ENCODE measurements at places on chromosomes 4 and X.

- no peak for DNase-seq
Observed at GRCh38 chrX:45198301-45198700, 2.4 kb downstream of the DIPK2B start.

DNA sequence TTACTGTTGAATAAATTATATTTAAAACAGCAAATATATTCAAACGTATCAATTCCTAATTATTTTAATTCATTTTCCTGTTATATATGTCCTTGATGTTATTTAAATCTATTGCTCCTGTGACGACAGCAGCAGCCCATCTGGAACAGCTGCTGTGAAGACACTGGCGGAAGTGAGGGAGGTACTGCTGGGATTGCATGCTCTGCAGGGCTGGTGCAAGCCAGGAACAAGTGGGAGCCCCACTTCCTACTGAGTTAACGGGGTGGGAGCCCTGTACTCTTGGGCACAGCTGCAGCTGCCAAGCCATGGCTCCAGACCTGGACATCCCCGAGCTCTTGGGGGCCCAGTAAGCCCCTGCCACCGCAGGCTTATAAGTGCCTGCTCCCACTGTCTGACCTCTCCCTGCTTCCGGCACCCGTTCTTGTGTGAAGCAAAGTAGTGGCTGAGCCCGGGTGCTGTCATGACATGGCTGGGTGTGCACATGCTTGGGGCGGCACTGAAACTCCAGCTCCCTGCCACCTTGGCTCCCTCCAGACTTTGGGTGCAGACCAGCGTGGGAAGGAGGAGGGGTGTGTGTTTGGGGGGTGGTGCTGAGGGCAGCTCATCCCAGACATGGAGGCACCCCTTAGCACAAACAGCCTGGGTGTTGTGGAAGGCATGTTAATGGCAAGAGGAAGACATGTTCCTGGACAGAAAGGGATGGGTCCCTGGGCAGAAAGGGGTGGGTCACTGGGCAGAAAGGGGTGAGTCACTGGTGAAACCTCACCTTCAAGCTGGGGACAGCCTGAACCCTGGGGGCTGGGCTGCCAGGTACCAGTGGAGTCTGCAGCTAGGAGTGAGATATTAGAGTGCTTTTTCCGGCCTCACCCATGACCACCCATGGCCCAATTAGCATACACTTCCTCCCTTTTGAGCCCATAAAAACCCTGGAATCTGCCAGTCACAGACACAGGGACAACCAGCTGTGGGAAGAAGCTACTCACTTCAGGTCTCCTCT lies 1981.3 kb upstream of the IGFBP7 start:
- no peak for DNase-seq

DNA sequence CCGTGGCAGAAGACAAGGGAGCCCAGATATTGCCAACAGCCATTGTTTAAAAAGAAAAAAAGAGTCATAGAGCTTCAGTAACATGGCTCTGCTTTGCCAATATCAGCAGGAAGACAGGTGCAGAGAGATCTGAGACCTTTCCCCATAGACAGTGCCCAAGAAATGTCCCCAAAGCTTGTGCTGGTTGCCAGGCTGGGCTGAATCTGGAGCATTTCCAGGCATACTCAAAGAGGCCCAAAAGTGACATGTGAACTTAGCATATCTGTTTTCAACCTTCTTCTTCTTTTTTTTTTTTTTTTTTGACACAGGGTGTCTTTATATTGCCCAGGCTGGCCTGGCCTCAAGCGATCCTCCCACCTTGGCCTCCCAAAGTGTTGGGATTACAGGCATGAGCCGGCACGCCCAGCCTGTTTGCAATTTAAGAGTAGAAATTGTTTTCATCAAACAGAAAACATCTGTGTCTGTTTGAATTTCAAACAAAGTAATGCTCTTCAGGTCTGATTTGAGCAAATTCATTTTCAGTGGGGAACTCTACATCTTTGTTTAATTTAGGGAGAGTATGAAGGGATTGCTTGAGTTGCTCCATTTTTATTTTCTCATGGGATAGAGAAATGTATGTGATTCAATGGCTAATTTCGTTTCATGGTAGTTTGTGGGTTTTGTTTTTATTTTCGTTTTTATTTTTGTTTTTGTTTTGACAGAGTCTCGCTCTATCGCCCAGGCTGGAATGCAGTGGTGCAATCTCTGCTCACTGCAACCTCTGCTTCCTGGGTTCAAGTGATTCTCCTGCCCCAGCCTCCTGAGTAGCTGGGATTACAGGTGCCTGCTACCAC lies 56.6 kb upstream of the RBM47 start:
- no peak for DNase-seq

GRCh38 chr4:129929052-129929451 lies 833.1 kb downstream of the C4orf33 start:
- no peak for DNase-seq

GRCh38 chr4:99652596-99653436 lies 4.8 kb downstream of the C4orf54 start:
- DNase-seq, result no peak

DNA sequence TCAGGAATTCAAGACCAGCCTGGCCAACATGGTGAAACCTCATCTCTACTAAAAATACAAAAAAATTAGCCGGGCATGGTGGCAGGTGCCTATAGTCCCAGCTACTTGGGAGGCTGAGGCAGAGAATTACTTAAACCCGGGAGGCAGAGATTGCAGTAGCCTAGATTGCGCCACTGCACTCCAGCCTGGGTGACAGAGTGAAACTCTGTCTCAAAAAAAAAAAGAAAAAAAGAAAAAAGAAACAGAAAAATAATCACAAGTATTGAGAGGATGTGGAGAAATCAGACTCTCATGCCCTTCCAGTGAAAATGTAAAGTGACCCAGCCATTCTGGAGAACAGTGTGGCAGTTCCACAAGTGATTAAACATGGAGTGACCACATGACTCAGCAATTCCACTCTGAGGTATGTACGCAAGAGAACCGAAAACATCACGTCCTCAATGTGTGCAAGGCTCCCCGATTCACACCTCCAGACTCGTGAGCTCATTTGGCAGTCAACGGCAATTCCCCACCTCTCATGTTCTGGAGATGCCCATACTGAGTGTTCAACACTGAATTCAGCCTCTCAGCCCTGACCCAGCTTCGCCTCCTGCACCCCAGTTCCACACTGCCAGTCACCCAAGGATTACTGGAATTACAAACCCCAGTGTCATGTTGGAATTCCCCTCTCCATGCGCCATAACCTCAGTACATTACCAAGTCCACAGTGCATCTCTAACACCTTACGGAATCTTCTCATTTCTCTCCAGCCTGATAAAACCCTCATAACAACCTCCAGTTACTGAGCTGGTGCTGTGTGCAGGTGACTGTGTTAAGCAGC lies 21.1 kb downstream of the ACOX3 start:
- no peak for DNase-seq

- DNase-seq, result no peak
Observed at GRCh38 chrX:110053453-110053852, 50.5 kb downstream of the TMEM164 start.

DNA sequence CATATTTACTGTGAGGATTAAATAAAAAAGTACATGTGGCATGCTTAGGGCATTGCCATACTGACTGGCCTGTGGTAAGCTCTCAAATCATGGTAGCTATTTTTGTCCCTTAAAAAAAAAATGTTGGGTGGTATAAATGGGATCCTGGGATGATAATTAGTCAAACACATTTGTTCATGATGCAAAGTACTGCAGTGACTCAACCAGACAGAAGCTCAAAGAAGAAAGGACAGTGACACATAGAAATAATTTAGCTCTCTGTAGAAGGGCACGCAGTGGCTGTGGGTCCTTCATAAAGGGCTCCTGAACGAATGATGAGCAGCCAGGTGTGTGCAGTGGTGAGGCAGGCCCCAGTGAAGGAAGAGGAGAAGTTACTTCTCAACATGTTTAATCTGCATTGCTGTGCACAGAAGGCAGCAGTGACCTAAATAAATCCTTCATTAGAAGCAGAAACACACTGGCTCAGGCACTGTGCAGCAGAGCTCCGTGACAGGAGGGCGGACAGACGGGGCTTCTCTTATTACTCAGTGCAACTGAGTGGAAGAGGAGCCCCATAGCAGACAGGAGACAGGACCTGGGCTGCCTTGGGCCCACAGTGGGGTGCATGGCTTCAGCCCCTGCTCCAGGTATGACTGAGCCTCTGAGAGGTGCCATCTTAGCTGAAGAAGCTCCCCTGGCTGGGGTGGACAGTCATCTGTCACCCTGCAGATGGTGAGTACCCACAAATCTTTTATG lies 20.3 kb downstream of the HS3ST1 start:
- DNase-seq, result no peak

DNA sequence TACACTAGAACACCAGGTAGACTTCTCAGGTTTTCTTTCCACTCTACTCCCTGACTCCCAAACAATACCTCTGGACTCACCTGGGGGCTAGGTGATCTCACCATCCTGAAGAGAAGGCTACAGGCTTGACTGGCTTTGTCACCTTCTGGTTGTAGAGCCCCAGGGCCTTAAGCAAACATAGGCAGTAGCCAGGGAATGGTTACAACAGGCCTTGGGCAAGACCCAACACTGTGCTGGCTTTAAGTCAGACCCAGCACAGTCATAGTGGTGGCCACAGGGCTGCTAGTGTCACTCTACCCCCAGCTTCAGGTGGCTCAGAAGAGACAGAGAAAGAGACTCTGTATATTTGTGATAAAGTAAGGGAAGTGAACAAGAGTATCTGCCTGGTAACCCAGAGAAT lies 118.1 kb upstream of the EMCN start:
- DNase-seq, result no peak

DNA sequence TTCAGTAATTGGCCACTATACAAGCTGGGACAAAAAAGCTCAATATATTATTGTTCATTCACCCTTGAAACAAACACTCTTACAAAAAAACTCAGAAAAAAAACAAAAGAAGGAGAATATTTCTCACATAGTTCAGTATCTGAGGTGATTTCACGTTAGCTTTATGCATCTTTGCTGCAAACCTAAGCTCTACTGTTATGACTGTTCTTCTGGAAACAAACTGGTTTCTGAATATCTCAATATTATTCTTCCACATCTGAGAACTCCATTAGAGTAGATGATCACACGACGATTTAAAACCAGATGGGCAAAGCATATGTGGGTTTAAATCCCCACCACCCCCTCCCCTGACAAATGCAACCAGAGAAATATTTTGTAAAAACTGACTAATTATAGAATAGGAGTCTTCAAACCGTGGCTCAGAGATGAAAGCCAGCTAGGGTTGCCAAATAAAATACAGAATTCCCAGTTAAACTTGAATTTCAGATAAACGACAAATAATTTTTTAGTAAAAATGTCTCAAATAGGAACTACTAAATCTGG lies 182.0 kb upstream of the FAM241A start:
- no peak for DNase-seq

- DNase-seq, result no peak
Observed at GRCh38 chrX:129825746-129826505, 17.8 kb downstream of the ZDHHC9 start.
